ENCODE measurements at places on chromosomes 2 and 18.

- DNase-seq = no peak
Measured at GRCh38 chr2:160582081-160582480, 88.5 kb upstream of the RBMS1 start.

DNA sequence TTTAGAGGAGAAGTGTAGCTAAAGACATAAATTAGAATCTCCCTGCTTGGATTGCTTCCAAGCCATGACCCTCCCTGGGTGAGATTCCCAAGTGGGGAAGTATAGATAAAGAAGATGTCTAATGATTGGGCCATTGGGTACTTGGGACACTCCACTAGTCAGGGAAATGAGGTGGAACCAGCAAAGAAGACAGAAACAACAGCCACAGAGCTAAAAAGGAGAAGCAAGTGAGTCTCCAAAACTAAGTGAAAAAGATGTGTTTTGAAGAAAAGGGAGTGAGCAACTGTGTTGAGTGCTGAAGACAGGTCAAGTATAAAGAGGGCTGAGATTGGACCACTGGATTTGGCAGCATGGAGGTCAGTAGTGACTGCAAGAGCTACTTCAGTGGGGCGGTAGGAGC, 276.7 kb upstream of the STON1 start:
- no peak for DNase-seq

DNA sequence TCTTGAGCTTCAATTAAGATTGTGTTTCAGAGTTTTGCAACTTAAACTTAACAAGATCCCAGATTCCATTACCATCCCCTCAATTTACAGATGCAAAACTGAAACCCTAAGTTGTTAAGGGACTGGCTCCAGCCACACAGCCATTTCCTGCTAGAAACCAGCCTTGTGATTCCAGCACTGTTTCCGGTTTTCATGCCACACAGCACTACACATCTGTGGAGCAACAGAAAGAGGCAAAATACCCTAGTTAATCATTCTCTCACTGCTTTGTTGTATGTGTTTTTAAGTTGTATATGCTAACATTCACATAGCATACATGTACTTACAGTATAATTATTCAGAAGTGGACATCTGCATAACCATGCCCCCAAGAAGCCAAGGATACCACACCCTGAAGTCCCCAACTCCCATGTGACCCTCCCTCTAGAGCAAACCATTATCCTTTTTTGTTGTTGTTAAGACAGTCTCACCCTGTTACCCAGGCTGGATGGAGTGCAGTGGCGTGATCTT, 87.4 kb downstream of the MYO5B start:
- DNase-seq = no peak

- DNase-seq = no peak
Measured at GRCh38 chr2:160362541-160362940, 131.1 kb downstream of the RBMS1 start.

GRCh38 chr2:97910403-97911205, 85.1 kb downstream of the TMEM131 start:
- DNase-seq = no peak

DNA sequence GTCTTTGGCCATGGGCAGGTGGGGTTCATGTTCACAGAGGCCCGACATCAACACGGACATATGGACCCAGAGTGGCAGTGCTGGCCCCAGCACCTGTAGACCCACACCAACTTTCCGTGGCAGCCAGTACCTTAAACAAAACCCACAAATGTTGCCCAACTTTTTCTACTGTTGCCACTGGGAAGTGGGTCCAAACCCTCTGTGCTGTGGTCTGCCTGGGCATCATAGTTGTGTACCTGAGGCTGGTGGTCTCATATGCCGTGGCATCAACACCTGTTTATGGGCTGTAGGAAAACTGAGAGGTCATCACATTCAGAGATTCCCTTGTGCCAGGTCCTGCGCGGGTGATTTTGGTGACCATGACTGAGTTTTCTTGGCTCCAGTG, 79.9 kb downstream of the SH3RF3 start:
- no peak for DNase-seq

GRCh38 chr2:60885683-60886082, 4.3 kb downstream of the REL start:
- no peak for DNase-seq

- no peak for DNase-seq
Measured at GRCh38 chr2:46574457-46575355, 95.3 kb downstream of the TMEM247 start.

GRCh38 chr2:127582863-127583861, 47.7 kb downstream of the MYO7B start:
- no peak for DNase-seq

DNA sequence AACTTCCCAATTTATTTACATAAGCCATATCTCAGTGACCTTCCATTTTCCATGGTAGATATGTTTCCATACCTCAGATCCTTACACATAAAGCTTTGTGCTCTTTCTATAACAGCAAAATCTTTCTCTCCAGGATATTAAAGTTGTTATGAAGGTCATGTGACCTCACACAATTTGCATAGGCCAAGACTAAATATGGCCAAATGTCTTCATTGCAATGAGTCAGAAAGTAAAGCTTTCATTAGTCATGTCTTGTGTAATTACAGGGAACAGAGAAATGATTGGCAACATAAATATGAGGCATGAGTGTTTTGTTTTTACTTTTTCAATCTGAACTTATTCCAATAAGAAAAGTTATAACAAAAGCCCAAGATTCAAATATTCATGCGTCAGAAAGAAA, 243.5 kb downstream of the ASXL3 start:
- DNase-seq = no peak

GRCh38 chr2:218310853-218311540, 18.7 kb upstream of the TMBIM1 start:
- no peak for DNase-seq

- DNase-seq = no peak
Measured at GRCh38 chr2:57876313-57876712, 170.3 kb upstream of the VRK2 start.

DNA sequence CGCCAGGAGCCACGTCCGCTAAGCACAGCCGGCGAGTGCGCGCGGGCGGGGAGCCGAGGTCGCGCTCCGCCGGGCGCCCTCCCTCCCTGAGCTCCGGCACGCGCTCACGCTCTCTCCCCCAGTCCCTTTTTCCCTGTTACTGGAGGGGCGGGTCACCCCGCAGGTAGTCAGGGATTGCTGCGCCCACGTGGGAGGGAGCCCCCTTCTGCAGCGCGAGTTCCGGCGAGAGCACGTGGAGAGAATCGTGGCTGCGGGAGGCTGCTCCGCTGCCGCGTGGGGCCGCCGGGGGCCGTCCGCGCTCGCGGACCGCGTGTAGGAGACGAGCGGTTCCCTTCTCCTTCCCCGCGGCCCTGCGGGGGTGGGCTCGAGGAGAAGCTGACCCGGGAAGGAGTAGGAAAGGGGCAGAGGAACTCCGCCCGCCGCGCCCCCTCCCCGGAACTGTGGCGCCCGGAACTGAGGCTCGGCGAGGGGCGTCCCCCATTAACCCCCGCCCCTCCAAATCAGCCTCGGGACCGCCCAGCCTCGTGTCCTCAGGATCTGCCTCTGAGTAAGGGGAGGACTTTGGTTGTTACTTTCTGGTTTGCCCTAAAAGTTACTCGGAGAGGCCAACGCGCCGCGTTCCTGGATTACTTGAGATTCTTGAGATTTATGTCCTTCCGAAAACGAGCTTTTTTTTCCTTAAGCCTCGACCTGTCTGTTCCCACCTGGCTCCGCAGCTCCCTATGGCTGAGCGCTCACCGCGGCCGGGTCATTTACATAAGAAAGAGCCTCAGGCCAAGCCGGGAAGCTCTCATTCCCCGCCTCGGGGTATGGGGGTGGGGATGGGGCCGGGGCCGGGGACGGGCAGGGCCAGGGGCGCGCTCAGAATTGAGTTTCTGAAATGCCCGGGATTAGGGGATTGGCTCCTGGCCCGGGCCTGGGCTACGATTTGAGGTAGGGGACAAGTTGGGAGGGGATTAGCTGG, 1.1 kb downstream of the HK2 start:
- DNase-seq = no peak

DNA sequence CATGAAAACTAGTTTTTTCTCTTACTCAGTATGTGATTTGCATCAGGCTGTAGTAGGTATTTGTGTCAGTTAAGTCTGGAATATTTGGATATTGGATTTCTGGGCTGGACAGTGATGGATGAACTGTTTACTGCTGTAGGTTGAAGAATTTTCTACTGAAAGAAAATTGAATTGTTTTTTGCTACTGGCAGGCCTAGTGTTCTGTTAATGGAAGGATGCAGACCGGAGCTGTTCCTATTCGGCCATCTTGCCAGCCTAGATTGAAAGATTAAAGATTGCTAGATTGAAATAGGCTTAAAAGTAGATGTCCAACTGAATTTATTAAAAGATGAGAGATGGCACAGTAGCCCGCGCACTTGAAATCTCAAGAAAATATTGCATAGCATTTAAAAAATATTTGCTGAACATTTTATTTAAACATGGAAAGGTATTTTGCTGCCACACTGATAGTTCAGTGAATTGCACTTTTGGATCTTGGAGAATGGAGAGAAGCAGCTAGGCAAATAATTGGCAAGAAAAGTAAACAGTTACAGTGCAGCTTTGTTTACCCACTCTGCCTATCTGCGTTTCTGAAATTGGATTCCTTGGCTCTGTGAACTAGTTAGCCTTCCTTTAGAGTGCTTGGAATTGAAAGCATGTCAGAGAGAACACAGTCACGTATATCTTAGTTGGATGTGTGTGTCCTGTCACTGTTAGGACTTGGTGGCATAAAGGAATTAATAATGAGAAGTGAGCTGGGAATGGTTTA, 54.1 kb downstream of the EPB41L5 start:
- DNase-seq = no peak

DNA sequence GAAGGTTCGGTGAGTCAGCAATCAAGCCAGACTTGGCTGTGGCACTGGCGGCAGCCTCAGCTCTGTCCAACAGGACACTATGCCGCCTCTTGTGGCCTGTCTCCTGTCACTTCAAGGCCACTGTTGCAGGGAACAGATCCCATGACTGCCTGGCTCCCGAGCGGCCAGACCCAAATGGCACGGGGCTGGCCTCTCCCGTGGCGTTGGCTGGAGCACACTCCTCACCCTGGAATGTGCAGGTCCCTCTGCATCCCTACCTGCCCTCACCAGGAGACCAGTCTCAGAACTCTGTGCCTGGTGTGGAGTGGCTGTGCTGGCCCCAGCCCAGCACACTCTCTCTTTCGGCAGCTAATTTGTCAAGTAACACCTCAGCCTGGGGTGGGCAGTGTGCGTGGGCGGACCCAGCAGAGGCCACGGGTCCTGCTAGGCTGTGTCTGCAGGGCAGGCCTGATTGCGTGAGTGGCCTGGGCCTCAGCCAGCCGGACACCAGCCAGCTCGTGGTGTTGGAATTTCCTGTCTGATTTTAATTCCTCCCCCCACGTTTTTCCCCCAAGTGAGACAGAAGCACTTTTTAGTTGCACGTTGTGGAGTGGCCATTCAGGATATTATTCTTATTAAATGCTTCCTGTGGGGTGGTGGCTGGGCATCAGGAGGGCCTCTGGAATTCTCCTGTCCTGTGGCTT, 179.3 kb downstream of the GLI2 start:
- DNase-seq = no peak

DNA sequence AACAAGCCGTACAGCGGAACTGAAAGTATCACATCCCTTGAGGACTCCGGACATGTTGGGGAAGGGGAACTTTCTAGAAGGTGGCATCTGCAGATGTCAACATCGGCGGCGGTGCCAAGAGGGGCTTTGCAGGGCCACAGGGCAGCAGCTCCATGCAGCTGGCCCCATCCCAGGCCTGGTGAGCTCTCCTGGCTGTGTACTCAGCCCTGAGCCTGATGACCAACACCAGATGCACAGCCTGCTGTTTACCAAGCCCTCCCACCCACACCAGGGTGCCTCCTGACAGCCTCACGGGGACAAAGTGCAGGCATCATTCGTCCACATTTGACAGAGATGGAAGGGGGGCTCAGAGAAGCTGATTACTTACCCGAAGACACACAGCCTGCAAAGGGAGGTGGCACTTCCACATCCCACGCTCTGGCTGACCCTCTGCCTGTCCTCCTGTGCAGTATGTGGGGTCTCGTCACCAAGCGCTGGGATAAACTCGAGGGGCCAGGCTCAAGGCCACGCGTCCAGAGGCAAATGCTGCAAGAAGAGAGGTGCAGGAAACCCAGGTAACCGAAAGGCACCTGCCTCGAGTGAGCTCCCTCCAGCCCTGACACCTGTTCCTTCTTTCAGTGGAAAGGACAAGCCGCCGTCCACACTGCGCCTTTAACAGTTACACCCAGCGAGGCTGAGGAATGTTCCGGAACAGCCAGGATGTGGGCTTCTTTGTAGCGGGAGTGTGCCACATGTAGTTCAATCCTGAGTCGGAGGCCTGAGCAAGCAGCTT, 69.0 kb upstream of the ASAP2 start:
- DNase-seq = no peak

DNA sequence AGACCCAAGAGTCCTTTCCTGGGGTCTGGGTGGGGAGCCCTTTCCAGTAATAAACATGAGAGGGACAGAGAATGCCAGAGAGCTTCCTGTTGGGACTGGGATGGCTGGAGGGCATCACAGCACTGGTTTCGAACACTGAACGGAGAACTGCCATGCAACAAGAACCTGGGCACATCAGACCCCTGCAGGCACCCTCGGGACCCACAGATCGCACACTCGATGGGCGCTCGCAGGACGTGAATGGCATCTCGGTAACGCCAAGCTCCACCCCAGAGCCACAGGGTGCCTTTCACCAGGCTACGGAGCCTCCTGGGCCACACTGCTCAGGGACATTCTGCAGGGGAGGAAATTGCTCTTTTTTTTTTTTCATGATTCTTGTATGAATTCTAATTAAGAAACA, 25.1 kb downstream of the SLC66A2 start:
- DNase-seq = no peak

GRCh38 chr2:134773759-134774742, 55.3 kb upstream of the TMEM163 start:
- DNase-seq = no peak

- no peak for DNase-seq
Measured at GRCh38 chr2:45390441-45390840, 220.6 kb downstream of the SRBD1 start.

DNA sequence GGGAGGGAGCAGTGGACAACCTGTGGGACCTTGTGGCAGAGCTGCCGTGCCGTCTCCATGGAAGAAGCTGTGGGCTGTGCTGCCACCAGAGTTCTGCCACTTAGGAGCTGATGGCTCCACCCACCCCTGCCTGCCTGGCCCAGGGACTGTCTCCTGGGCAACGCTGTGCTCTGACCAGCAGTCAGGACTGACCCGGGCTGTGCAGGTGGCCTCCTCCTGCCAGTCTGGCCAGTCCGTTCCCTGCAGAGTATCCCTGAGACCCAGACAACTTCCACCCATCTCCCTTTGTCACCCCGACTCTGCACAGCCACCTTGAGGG, 12.8 kb downstream of the ASIC4 start:
- no peak for DNase-seq

GRCh38 chr18:2850816-2851215, 4.0 kb downstream of the EMILIN2 start:
- DNase-seq = no peak

- DNase-seq = no peak
Measured at GRCh38 chr2:185921048-185921756, 182.6 kb downstream of the FSIP2 start.

DNA sequence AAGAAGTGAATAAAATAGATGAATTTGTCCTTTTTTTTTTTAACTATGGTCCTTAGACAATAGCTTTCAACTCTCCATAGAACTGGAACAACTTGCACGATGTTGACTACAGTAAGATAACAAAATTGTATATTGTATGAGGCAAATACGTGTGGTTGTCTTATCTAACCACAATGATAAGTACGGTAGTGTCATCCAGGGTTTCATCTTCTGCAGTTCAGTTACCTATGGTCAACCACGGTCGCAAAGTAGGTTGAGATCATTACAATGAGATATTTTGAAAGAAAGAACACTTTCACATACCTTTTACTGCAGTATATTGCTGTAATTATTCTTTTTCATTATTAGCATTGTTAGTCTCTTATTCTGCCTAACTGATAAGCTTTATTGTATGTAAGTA, 295.2 kb downstream of the PARD3B start:
- no peak for DNase-seq
